Liver (tissue), 10 donors: ENCODE measurements at places on chromosomes 5 and 9.

- no peak for DNase-seq
Observed at GRCh38 chr5:123743990-123744583, 232.1 kb downstream of the CSNK1G3 start.

GRCh38 chr9:109030426-109030825, 17.1 kb upstream of the CTNNAL1 start:
- no peak for DNase-seq

DNA sequence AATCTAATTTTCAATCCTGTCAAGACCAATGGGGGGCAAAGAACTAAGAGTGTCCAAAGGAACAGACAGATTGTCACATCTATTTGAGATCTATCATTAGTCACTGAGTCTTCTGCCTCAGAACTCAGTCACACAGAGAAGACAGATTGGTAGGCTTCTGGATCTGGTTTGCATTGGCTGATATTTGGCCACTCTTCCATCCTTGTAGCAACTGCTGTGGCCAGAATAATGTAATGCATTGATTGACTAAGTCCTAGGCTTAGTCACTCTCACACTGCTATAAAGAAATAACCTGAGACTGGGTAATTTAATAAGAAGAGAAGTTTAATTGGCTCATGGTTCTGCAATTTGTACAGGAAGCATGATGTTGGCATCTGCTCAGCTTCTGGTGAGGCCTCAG, 458.5 kb downstream of the ACTL7B start:
- no peak for DNase-seq

- no peak for DNase-seq
Observed at GRCh38 chr5:109374625-109375024, 35.1 kb downstream of the PJA2 start.

- peak; percentile 92 for DNase-seq
Observed at GRCh38 chr9:32572900-32573523, at the start of gene NDUFB6. NDUFB6 (minus strand) TSS chr9:32573159; CDS start chr9:32573060, 99 bp downstream.

GRCh38 chr9:116760636-116761035, 73.5 kb downstream of the TRIM32 start:
- no peak for DNase-seq

DNA sequence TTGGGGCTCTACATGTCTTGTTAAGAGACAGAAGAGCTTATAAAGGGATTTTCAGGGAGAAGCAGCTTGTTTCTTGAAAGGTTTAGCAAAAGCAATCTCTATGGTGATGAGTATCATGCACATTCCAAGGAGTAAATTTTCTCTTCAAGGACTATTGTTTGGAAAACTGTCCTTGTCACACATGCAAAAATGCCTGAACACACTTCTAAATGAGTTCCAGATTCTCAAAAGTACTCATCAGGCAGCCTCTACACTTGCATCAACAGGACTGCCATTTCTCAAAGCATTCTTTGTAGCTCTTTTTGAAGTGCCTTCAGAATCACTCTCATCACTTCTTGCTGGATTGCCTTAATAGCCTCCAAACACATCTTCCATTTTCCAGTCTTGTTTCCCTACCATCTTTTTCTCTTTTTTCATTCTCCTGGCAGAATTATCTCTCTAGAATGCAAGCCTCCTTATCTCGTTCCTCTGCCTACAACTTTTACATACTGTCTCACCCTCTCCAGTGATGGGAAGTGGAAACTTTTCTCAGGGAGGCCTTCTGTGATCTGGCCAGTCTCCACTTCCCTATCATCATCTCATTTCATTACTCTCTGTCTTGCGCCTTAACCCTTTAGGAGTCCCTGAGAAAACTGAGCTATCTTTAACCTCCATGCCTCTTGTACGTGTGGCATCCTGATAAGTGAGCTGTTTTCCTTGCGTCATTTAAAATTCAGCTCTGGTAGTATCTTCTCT, 631.5 kb upstream of the TLE4 start:
- no peak for DNase-seq

- DNase-seq = no peak
Observed at GRCh38 chr5:134082264-134082992, 32.1 kb upstream of the TCF7 start.

GRCh38 chr9:95215336-95215898, 102.1 kb downstream of the FANCC start:
- DNase-seq = no peak

GRCh38 chr5:178234750-178235587, 2.4 kb upstream of the PHYKPL start:
- peak; percentile 81 for DNase-seq

DNA sequence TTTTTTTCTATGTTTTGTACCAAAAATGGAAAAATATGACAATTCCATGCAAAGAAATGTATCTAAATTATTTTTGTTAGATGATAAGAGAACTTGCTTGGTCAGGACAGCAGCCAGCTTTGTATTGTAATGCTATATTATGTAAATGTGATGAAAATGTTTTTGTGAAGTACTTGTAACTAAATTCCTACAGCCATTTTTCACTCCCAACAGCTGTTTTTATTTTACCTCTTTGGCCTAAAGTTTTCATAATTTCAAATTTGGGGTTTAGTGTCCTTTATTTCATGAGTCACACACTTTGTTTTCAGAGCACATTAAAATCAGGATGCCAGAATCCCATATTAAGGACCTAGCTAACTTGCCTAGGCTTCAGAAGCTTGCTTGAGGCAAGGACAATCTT, 64.1 kb downstream of the WDR41 start:
- DNase-seq = no peak

GRCh38 chr9:136103651-136104487, 8.8 kb upstream of the NACC2 start:
- DNase-seq = no peak

GRCh38 chr5:75282581-75282980, 45.9 kb upstream of the ANKRD31 start:
- no peak for DNase-seq

DNA sequence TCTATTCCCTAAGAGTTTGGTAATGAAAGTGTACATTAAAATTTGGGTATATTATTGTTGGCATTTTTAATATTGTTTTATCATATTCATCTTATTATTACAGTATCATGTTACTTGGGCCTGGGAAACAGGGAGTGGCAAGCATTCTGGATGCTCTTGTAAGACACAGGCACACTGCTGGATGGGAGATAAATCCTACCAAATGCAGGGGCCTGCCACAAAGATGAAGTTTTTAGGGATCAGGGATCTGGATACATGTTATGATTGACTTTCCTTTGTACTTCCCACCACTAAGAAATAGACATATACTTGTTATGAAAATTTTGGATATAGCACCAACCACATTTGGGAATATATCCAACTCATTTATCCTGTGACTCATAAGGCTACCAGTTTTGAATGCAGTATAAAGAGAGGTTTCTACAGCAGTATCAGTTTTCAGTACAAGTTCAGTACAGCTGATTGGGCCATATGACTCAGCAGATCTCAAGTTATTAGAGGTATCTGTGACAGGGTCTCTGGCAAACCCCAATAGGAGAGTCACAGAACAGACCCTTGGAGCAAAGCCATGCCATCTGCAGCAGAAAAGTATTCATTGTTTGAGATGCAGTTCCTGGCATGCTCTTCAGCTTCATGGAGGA, 360.1 kb downstream of the DMAC1 start:
- DNase-seq = no peak

DNA sequence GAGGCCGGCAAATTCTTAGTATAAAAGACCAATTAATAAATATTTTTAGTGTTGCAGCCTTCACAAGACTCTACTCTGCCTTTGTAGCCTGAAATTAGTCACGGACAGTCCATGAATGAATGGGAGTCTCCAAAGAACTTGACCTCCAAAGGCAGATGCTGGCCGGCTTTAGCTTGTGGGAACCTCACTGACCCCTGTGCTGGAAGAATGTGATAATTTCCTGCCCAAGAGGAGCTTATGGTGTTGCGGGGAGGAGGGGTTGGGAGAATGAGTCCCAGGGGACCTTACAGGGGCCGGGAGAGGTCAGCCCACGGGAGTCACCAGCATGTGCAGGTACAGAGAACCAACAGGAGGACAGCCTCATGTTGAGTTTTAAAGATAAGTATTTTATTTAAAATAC, 143.1 kb downstream of the IRX2 start:
- no peak for DNase-seq

- no peak for DNase-seq
Observed at GRCh38 chr5:39898731-39899130, 474.0 kb upstream of the DAB2 start.

- DNase-seq = no peak
Observed at GRCh38 chr5:111675201-111675934, 81.6 kb downstream of the NREP start.

GRCh38 chr9:82201196-82201595, 212.6 kb downstream of the SPATA31D1 start:
- no peak for DNase-seq

DNA sequence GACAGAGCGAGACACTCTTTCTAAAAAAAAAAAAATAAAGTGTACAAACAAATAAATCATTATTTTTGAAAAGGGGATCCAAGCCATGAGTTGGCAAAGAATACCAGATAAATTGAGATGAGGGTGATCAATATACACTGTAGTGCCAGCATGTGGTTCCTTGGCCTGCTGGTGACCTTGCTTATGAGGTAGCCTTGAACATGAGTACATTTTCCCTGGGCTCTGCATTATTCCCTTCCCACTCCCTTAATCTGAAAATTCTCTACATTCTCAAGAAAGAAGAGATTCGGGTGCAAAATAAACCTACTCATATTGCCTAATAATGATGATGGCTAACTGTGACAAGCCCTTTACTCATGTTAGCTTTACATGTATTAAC, 33.3 kb downstream of the SH3RF2 start:
- DNase-seq = no peak

DNA sequence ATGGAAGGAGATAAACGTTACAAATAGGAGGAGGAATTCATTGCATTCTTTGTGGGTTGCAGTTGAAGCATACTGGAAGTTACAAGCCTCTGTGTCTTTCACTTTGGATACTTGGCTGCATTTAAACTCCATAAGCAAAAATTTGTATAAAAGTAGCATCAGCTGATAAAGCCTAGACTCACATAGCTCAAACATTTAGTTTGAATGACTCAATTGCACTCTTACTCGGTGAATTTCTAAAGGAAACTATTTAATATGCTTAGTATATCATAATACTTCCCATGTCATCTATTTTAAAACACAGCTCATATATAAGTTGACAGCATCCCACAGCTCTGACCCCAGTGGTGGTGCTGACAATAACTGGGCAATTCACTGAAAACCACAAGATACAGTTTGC, 596.6 kb upstream of the ZNF608 start:
- no peak for DNase-seq

DNA sequence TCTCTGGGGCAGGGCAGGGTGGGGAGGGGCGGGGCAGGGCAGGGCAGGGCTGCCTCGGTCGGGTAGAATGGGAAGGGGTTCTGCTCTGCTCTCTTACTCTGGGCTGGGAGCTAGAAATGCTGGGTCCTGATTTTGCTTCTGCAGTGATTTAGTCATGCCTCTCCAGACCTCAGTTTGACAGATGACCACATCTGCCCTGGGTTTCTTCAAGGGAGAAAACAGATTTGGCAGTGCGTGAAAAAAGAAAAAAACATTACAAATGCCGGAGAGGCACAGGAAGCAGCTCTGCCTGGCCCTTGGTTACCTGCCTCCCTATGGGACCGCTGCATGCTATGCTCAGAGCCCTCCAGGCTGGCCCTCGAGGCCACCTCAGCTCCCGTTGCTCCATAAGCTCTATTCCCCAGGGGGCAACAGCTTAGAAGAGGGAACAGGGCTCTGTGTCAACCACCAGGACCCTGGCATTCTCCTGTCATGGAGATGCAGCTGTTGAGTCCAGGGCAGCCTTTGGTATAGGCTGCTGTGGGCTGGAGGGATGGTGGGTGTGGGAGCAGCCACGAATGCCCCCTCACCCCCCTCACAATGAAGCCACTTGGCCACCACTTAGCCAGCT, 53.2 kb upstream of the UBTD2 start:
- no peak for DNase-seq

DNA sequence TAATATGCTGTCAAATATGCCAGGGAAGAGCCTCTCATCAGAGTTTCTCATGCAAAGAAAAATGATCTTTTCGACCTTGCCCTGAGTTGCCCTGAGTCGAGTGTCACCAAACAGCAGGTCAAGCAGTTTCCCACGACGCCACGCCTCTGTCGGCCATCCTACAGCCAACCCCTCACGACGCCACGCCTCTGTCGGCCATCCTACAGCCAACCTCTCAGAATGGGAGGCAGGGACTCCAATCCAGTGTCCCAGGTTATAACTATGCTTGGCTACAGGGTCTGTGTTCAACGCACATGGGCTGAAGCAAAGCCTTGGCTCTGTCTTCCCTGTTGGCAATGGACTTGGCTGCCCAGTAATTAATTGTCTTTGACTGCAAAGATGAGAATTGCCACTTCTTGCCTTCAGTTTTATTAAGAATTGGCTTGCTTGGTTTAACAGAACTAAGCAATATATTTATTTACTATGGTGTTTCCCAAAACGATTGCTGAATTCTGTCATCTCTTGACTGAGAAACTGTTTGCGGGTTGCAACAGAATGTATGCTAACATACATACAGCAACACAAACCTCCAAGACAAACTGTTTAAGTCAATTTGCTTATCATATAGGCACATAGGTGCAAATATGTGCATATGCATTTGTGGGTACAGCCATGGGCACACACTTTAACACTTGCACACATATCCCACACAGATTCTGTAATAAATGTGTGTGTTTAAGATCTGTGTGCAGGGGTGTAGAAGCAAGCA, 352.9 kb downstream of the GLIS3 start:
- DNase-seq = no peak

DNA sequence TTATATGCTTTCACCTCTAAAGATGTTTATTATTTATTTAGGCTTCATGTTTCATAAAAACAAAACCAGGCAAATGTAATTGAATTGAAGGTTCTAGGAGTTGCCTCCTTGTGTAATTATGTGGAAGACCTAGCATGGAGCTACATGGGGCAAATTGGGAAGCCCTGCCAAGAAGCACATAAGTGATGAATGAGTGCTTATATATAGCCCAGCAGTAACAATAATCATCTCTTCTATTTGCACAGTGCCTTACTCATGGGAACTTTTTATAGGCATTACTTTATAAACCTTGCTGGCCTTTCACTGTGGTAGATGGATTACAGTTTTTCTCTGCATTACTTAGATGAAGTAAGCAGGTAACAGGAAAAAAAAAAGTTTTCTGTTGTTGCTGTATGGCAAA, 40.0 kb upstream of the GRAMD2B start:
- DNase-seq = no peak

- DNase-seq = no peak
Observed at GRCh38 chr9:16720386-16720785, 150.1 kb downstream of the BNC2 start.

- no peak for DNase-seq
Observed at GRCh38 chr5:126967808-126968466, 62.4 kb downstream of the MARCHF3 start.

- no peak for DNase-seq
Observed at GRCh38 chr5:148615644-148616275, 38.6 kb downstream of the HTR4 start.
